GM23248 (cell line): ENCODE measurements at places on chromosomes 2 and 18.
A peak's percentile ranks its signal among the peaks of the same experiment; 100 is the strongest.

DNA sequence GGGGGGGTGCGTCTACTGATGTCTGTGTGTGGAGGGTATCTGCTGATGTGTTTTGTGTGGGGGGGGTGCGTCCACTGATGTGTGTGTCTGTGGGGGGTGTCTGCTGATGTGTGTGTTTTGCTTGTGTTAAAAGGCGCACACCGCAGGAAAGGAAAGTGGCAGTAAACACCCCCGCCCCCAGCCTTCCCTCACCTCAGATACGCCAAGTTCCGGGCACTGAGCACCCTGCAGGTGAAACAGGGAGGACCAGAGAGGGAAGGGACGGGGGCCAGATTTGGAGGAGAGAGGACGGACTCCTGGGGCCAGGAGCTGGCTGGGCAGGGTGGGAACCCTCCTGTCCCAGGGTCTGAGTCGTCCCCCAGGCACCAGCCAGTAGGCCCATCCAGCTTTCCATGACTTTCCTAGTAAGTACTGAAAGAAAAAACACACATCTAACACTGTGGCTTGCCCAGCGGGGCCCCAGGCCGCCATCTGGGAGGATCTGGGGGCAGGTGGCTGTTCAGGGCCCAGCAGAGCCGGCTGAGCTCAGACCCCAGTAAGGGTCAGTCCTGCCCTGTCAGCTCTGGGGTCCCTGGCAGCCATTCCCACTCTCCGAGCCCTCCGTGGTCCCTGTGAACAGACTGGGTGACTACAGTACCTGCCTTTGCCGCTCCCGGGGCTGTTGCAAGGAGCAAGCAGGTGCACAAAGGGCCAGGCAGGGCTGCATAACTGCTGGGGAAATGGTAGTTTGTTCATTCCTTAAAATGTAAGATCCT lies 126.9 kb downstream of the NFATC1 start:
- no peaks in the 10 kb centered on the region for H3K36me3 ChIP-seq
- no peak for DNase-seq
- H3K4me1 ChIP-seq, result no peaks in the 10 kb centered on the region
- no peak overlapping the region for H3K4me3 ChIP-seq

- H3K27me3 ChIP-seq, result peaks cover 24% of the 10 kb centered on the region; the same call in 1 of the 2 replicates
- H3K4me1 ChIP-seq, result 0 out of 2 replicates have a peak, but pooled peaks cover 6% of the 10 kb centered on the region
- no peak overlapping the region for H3K4me3 ChIP-seq
- H3K27ac ChIP-seq, result no peak overlapping the region
- no peak for DNase-seq
Measured at GRCh38 chr18:6755107-6755506, 25.6 kb downstream of the ARHGAP28 start.

DNA sequence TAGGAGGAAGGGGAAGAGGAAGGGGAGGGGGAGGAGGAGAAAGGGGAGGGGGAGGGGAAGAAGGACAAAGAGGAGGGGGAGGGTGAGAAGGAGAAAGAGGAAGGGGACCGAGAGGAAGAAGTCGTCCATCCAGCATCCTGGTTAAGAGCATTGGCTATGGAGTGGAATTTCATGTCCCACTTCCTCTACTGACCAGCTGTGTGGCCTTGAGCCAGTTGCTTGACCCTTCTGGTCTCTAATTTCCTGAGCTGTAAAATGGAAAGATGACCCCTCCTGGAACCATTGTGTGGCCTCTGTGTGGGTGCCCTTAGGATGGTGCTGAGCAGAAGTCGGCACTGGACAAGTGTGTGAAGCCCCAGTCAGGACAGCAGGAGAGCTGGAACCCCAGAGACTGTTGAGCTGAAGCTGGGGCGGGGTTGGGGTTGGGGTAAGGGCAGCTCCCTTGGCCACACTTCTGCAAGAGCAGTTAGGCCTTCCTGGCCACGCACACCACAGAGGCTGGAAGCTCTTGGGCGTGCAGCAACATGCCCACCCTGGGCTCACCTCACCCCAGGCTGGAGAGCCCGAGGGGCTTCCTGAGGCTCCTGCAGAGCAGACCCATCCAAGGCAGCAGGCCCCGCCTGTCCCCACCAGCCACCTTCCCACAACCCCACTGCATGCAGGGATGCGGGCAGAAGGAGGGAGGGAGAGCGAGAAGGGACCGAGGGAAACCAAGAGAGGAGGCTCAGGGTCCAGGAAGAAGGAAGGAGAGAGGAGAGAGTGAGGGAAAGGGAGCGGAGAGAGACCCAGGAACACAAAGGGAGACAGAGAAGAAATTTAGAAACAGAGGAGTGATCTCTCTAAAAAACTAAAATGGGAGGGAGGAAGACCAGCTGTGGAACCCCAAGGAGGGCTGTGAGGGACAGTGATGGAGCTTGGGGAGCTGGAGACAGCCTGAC lies 16.2 kb downstream of the ADRA2B start:
- DNase-seq, result no peak
- H3K4me3 ChIP-seq, result no peak overlapping the region
- no peaks in the 10 kb centered on the region for H3K4me1 ChIP-seq
- H3K36me3 ChIP-seq, result no peaks in the 10 kb centered on the region

- no peaks in the 10 kb centered on the region for H3K27me3 ChIP-seq
- no peaks in the 10 kb centered on the region for H3K36me3 ChIP-seq
- no peak overlapping the region for H3K4me3 ChIP-seq
- H3K27ac ChIP-seq, result no peak overlapping the region
Measured at GRCh38 chr18:35479911-35480586, 17.7 kb downstream of the INO80C start.

GRCh38 chr2:127106991-127107621 lies at the start of gene BIN1:
Gene BIN1 (minus strand): TSS chr2:127107154. CDS start chr2:127106943, 211 bp downstream.
- H3K4me1 ChIP-seq, result peaks cover 15% of the 10 kb centered on the region
- peak; percentile 92 for DNase-seq
- H3K4me3 ChIP-seq, result peak within 1 kb of the TSS; percentile 80
- H3K27ac ChIP-seq, result peak within 1 kb of the TSS; percentile 41
- no peaks in the 10 kb centered on the region for H3K36me3 ChIP-seq
- no peaks in the 10 kb centered on the region for H3K27me3 ChIP-seq

- H3K36me3 ChIP-seq, result peaks cover 19% of the 10 kb centered on the region
- no peak overlapping the region for H3K27ac ChIP-seq
- no peaks in the 10 kb centered on the region for H3K27me3 ChIP-seq
Measured at GRCh38 chr2:215313255-215313613, 1.4 kb downstream of the ATIC start.

DNA sequence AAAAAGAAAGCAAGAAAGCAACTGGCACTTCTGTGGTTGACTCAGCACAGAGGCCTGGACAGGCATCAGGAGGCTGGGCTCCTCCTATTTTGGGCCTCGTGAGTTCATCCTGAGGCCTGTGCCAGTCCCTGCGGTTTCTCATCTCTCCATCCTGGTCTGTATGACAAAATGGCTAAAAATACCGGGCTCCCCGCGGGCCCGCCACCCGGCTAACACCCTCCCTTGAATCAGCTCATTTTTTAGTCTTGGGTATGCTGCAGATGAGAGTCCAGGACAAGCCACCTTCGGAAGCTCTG lies 62.3 kb upstream of the YWHAQ start:
- no peaks in the 10 kb centered on the region for H3K36me3 ChIP-seq
- peaks cover 18% of the 10 kb centered on the region for H3K4me1 ChIP-seq
- DNase-seq, result peak; percentile 98
- no peaks in the 10 kb centered on the region for H3K27me3 ChIP-seq

- peaks cover 43% of the 10 kb centered on the region for H3K36me3 ChIP-seq
- DNase-seq, result peak; percentile 96
- peaks cover 44% of the 10 kb centered on the region for H3K4me1 ChIP-seq
- H3K4me3 ChIP-seq, result no peak overlapping the region
- no peaks in the 10 kb centered on the region for H3K27me3 ChIP-seq
Measured at GRCh38 chr18:42048158-42048557, 93.1 kb downstream of the PIK3C3 start.

DNA sequence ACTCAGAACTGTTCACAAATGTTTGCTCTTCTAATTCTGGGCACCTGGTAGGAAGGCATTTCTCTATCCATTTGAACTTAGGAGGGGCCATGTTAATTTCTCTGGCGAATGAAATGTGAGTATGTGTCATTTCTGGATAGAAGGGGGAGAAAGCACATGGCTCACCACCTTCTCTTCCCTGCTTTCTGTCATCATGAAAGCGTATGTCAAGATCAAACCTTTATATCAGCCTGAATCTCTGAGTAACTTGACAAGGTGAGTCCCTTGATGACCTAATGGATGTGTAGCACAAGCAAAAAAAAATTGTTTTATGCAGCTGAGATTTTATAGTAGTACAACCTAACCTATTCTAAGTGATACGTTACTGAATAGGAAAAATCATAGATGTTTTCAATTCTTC lies 12.1 kb upstream of the LCT start:
- H3K4me1 ChIP-seq, result no peaks in the 10 kb centered on the region
- no peak overlapping the region for H3K27ac ChIP-seq
- peaks cover 8% of the 10 kb centered on the region; the same call in 1 of the 2 replicates for H3K36me3 ChIP-seq

DNA sequence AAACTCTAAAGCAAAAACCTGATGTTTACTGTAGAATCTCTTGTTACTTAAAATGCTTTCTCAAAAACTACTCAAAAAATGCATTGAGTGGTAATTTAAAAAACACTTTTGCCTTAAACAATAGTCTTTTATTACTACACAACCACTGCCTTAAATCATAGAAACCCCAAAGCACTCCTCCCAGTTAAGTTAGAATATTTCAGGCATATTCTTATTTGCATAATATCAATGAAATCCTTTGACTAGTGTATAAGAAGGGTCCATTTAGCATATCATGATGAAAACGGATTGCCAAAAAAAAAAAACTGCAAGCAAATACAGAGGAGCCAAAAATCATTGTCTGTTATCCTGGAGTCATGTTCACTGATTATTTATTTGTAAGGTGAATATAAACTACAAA lies 119.2 kb downstream of the PTPRM start:
- no peak for DNase-seq
- H3K36me3 ChIP-seq, result no peaks in the 10 kb centered on the region
- no peak overlapping the region for H3K27ac ChIP-seq
